ENCODE measurements at places on chromosomes 7 and 10.

DNA sequence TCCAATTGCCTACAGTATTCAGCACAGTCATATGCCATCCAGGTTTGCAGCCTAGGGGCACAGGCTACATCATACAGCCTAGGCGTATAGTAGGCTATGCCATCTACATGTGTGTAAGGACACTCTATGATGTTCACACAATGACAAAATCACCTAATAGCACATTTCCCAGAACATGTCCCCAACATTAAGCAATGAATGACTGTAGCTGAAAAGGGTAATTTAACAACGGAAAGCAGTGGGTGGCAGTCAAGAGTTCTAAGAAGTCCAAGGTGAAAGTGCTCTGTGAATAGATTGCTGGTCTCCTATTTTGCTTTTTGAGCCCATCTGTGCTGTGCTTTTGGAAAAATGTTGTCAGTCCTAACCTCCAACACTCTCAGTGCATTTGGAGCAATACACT lies 162.6 kb downstream of the KLF6 start:
- no peak for DNase-seq

DNA sequence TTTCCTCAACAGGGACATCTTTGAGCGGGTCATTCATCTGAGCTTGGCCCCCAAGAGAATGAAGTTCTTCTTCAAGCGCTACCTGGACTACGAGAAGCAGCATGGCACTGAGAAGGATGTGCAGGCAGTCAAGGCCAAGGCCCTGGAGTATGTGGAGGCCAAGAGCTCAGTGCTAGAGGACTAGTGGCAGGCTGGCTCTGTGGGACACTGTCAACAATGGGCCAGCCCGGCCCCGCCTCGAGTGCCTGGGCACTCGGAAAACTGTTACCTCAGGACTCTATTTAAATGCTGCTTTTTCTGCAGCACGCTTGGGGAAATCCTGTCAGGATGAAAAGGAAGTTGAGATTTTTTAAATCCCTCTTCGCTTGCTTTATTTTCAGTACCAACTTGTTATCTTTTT lies 6.8 kb downstream of the CALHM2 start:
- DNase-seq = no peak

DNA sequence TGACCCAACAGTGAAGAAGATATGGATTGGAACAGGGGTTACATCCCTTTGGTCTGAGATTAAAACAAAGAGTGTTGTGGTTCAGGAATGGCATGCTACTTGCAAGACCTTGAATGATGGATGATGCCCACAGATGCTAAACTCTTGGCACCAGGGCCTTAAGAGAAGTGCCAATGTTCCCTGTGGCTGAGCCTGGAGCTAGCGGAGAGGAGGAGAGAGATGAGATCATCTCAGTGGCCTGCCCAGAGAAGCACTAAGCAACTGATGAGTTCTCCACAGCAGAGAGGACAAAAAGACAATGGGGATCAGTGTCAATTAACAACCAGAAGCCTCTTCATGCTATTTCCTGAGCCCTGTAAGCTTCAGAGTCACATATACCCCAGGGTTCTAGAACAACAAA lies 97.8 kb downstream of the ELAPOR2 start:
- DNase-seq = no peak

GRCh38 chr10:112115781-112116385 lies 67.7 kb downstream of the GPAM start:
- DNase-seq = peak; percentile 7

- no peak for DNase-seq
Observed at GRCh38 chr7:71144963-71145362, 13.0 kb downstream of the GALNT17 start.

DNA sequence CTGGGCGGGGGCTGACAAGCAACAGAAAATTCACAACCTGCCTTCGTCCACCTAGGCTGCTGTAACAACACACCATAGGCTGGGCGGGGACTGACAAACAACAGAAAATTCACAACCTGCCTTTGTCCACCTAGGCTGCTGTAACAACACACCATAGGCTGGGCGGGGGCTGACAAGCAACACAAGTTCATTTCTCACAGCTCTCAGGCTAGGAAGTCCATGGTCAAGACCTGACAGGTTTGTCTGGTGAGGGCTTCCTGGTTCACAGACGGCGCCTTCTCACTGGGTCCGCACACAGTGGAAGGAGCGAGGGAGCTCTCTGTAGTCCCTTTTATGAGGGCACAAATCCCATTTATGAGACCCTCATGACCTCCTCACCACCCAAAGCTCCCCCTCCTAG lies 52.2 kb downstream of the DIP2C start:
- no peak for DNase-seq

DNA sequence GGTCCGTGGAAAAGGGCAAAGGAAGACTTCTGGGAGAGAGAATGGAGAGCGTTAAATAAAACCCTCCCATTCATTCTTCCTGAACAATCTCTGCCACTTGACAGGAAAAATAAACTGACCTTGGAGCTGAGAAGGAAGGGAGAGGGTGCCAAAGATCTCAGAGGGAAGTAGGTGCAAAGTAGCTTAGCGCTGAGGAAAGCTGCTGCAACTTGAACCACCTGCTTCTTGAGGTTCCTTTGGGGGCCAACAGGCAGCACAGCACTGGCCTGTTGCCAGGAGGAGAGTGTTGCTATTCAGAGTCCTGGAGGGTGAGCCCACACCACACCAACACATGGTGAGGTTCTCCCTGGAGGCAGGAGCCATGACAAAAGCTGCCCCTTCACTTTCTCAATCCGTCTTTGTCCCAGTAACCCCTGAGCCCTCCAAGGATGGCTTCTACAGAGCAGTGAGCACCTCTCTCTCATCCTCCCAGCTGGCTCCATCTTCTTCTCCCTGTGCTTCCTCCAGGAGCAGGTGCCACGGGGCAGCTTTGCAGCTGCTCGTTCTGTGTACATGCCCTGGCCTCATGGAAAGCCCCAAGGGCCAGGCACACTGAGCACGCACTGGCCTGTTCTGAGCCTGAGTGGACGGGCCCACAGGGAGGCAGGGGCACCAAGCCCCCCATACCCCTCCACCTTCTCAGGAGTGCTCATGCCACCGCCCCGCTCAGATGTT lies 101.3 kb downstream of the STRA8 start:
- DNase-seq = no peak

DNA sequence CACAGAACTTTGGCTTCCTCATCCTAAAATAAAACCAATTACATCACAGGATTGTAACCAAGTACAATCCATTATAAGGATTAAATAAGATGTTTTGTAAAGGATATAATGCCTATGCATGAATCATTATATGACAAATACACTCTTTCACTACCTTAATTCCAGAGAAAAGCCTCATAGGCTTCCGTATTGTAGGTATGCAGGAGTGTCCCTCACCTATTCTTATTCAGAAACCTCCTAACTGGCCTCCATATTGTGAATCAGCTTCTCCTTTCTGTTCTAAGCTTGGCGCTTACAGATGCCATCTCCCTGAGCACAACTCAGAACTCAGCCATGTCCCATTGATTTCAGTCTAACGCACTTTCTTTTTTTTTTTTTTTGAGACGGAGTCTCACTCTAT lies 69.6 kb upstream of the CAPZA2 start:
- DNase-seq = no peak

- DNase-seq = no peak
Observed at GRCh38 chr7:19121977-19122588, 4.6 kb upstream of the TWIST1 start.

- DNase-seq = no peak
Observed at GRCh38 chr7:157985636-157986035, 602.0 kb downstream of the PTPRN2 start.

GRCh38 chr7:99396418-99397296 lies 11.7 kb downstream of the PDAP1 start:
- DNase-seq = no peak

DNA sequence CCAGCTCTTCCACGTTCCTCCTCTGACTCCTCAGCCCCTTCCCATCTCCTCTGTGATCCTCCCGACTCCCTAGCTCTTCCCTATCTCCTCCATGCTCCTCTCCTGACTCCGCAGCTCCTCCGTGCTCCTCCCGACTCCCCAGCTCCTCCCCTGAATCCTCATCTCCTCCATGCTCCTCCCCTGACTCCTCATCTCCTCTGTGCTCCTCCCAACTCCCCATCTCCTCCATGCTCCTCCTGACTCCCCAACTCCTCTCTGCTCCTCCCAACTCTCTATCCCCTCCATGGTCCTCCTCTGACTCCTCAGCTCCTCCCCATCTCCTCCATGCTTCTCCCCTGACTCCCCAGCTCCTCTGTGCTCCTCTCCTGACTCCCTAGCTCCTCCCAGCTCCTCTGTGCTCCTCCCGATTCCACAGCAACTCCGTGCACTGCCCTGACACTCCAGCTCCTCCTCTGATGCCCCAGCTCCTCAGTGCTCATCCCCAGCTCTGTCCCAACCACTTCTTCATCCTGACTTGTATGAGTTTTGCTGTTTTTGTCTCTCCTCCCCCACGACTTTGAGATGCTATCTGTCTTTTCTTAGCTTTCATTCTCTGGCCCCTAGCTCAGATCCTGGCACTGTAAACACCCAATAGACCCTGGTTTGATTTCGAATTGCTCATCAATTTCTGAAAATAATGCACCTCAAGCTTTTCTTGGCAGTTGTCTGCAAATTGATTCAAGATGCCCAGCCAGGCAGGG lies 38.3 kb downstream of the OAT start:
- no peak for DNase-seq

DNA sequence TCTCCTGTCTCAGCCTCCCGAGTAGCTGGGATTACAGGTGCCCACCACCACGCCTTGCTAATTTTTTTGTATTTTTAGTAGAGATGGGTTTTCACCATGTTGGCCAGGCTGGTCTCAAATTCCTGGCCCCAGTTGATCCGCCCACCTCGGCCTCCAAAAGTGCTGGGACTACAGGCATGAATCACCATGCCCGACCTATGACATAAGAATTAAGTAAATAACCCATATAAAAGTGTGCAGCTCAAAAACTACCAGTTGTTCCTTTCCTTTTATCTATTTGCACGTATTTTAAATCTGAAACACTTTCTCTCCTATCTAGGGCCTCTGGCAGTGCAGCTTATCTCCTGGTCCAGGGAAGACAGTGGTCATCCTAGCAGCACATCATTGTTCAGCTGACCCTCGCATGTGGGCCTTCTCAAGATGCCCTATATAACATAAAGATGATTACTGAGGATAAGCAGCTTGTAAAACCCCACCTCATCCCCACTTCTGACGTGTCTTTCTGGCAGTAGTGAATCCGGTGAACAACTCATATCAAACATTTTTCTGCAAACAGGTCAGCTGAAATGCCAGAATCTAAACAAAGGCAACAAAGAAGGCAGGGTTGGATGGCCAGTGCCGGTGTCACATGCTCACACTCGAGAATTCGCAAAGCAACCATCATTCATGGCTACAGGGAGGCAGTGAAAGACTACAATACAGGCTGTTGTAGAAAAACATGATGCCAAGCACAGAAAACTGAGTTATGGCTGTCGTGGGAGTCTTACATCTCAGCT lies 36.0 kb upstream of the KCNIP2 start:
- no peak for DNase-seq

GRCh38 chr7:24283897-24284698 lies at the start of gene NPY:
TSS of gene NPY (plus strand) at chr7:24284190. CDS start at chr7:24285241, 1,051 bp downstream.
- peak; percentile 21 for DNase-seq

- DNase-seq = no peak
Observed at GRCh38 chr10:14621037-14621436, 153.7 kb downstream of the FAM107B start.

GRCh38 chr10:132336064-132336746 lies 4.2 kb downstream of the LRRC27 start:
- no peak for DNase-seq

DNA sequence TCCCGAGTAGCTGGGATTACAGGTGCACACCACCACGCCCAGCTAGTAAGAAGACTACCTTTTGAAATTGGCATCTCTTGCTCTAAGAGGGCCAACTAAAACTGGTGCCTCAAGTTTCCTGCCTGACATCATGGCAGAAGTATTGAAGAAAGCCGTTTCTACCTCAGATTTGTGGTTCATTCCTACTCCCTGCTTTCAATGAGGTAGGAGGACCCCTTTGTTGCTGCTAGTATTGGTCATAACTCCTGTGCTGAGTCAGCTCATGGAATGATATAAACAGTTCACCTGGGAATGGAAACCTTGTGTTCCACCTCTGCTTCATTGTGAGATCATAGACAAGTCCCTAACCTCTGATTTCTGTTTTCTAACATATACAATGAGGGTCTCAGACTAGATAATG lies 82.8 kb downstream of the CDK6 start:
- no peak for DNase-seq

DNA sequence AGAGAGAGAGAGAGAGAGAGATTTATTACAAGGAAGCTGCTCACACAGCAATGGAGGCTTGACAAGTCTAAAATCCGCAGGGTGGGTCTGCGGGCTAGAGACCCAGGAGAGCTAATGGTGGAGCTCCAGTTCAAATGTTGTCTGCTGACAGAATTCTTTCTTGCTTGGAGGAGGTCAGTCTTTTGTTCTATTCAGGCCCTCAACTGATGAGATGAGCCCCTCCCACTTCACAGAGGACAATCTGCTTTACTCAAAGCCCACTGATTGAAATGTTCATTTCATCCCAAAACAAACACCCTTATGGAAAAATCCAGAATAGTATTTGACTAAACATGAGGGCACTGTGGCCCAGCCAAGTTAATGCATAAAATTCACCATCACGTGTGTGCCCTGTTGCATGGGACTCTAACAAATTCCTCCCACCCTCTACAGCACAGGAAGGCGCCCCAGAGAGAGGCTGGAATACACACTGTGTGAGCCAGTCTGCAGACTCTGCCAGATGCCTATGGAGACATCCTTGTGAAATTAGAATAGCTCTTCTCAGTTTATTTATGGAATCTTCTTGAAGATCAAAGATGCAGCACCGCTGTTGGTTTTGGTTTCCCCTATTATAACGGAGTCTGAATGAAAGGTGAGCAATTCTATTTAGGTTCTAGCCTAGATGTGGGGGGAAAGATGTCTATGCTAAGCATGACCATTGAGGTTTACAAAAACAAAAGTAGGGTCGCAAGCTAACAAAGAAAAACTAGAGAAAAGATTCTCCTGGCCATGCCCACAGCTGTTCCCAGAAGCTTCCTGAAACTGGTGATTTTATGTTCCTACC lies 123.0 kb upstream of the SFMBT2 start:
- no peak for DNase-seq
